ENCODE measurements at places on chromosomes 4 and X. TPM values are rescaled to one million over a fixed set of nuclear protein-coding genes. Genes with fewer than 3 reads are reported as not detected.

DNA sequence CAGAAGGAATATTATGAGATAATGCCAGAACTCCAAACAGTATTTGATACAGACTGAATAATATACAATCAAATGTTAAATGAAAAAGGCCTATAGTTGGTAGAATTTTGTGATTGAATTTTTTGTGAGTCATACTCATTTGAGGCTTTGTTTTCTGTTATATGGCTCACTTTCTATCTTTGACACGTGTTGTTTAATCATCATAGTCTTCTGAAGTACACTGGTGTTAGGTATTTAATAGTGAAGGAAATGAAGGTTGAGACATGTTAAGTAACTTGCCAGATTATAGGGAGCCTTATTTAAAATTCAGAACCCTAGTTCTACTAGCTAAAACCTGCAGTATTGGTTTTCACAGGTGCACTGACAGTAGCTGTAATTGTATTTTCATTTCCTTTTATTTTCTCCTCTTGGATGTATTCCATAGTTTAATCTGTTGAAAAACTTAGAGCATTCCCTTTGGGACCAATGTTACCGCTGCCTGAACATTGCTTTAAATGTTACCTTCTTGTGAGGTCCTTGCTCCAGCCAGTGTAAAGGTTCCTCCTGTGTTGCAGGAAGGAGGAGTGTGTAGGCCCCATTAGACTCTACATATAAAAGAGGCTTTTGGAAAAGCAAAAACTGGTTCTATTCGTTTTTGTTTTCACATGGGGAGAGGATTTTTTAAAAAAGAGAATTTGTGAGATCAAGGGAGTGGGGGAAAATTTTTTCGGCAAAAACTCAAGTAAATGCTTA lies 224.1 kb downstream of the ARHGAP10 start:
- DNase-seq: no peak

GRCh38 chrX:11172415-11172814 lies 61.3 kb downstream of the HCCS start:
- DNase-seq: no peak

- DNase-seq: no peak
These were observed 4.6 kb downstream of the NOA1 start for GRCh38 chr4:56972809-56973208.

DNA sequence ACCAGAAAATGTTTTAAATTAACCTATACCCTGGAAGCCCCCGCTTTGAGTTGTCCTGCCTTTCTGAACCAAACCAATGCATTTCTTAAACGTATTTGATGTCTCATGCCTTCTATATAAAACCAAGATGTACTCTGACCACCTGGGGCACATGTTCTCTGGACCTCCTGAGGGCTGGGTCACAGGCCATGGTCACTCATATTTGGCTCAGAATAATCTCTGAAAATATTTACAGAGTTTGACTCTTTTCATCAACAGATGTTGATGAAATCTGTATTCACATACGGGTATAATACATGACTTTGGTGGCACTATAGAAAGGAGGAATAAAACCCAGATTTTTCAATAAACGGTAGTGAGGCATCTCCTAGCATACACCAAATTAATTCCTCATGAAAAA lies 55.7 kb downstream of the STAP1 start:
- no peak for DNase-seq

DMP1 gene
- not detected for total RNA-seq

ARHGAP36 gene
- not detected for total RNA-seq

DNA sequence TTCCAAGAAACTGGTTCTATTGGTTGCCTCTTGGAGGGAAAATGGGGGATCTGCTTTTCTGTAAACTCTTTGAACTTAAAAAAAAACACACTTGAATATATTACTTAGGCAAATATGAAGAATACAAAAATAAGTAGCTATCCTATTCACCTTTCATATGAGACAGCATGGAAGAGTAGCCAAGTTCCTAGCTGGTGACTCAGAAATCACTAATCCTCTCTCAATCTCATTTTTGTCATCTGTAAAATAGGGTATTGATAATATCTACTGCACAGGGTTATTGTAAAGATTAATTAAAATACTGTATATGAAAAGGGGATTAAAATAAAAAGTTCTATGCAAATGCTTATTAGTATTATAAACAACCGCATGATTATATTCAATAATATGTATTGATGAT lies 12.7 kb downstream of the MGARP start:
- no peak for DNase-seq

DNA sequence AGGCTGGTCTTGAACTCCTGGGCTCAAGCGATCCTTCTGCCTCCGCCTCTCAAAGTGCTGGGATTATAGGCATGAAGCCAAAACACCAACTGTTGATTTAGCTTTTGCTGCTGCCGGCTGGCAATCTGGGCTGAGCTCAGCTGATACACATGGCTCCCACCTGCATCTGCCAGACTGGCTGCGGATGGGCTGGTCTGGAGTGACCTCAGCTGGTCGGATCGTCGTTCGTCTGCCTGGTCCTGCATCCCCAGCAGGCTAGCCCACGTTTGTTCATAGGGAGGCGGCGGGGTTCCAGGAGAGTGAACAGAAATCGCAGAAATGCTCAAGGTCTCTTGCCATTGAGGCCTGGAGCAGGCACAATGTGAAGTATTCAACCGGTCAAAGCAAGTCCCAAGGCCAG lies 74.4 kb upstream of the DDX3X start:
- peak; percentile 30 for DNase-seq

DNA sequence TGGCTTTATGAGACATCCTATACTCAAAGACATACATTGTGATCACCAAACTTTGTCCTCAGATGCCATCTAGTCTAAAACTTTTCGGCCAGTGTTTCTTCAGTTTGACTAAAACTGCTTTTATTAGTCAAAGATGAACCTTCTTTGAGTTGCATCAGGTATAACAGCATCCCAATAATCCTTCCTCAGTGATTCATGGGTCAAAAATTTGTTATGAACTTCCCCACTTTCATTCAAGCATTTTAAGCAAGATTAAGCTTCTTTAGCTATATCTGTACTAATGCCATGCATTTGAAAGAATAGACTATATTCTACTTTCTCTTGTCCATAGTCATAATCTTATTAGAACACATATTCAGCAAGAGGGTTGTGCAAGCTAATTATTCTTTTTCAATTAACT lies 1070.4 kb upstream of the ADGRL3 start:
- no peak for DNase-seq

CDS1 gene
- total RNA-seq: 62.6 TPM

RAB39B gene
- total RNA-seq: 1.5 TPM
